CD4-positive, alpha-beta memory T cell (primary cell): ENCODE measurements at places on chromosomes 16 and 17. TPM values are rescaled to one million over a fixed set of nuclear protein-coding genes. Genes with fewer than 3 reads are reported as not detected.

Gene MRPL27
- 30.0 TPM for total RNA-seq

DNA sequence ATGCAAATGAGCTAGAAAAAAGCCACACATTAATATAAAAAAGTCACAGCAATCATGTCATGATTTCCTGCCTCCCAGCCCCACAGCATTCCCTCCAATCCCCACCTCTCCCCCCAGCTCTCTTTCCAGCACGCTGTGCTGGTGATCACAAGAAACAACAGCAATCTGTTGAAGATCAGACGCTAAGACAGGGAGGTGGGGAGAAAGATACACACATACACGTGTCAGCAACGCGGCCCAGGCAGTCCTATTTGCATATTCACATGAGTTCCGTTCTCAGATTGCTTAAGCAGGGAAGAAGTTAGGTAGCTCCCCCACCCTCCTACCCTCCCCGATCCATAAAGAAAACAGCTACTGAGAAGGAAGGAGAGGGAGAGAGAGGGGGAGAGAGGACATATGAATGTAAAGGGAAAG, 405.5 kb upstream of the PSMD7 start:
- H3K4me1 ChIP-seq = no peaks in the 10 kb centered on the region
- H3K27me3 ChIP-seq = no peaks in the 10 kb centered on the region
- no peak for DNase-seq
- H3K27ac ChIP-seq = no peak overlapping the region
- no peak overlapping the region for H3K4me3 ChIP-seq

- no peak overlapping the region for H3K27ac ChIP-seq
- H3K4me3 ChIP-seq = no peak overlapping the region
- H3K4me1 ChIP-seq = peaks cover 13% of the 10 kb centered on the region
- no peaks in the 10 kb centered on the region for H3K27me3 ChIP-seq
- DNase-seq = no peak
- no peaks in the 10 kb centered on the region for H3K36me3 ChIP-seq
These were observed 99.7 kb downstream of the CMIP start for GRCh38 chr16:81544261-81544660.

GRCh38 chr17:44965481-44966234, 2.4 kb downstream of the C1QL1 start:
- H3K4me1 ChIP-seq = peaks cover 28% of the 10 kb centered on the region
- no peak for DNase-seq
- H3K27ac ChIP-seq = no peak overlapping the region
- peaks cover 37% of the 10 kb centered on the region for H3K27me3 ChIP-seq

DNA sequence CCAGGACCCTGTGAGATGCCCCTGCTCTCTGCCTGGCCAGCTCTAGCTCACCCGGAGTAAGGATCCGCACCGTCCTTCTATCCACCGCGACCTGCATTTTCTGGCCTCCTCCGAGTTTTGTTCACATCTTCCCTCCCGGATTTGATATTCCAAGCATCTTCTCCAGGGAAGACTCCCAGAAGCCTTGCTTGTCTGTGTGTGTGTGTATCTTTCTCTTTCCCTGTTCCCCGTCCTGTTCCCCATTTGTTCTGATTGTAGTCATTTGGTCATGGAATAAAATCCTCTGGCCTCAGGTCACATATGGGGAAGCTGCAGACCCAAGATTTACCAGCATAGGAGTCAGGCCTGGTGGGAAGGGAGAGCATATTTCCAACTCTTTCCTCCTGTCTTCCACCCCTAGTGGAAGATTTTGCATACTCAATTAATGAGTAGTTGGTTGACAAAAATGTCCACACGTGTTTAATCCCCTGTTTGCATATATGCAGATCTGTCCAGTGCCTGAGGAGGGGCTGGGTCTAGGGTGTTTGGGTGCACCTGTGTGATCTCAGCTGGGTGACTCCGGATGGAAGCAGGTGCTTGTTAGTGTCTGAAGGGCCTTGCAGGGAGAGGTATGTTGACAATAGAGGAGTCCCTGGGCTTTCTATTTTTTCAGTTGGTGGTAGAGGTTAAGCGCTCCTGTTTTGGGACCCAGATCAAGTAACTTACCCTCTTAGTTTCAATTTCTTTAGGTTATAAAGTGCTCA, 1.9 kb downstream of the PRAC1 start:
- no peaks in the 10 kb centered on the region for H3K36me3 ChIP-seq
- H3K4me1 ChIP-seq = peaks cover 40% of the 10 kb centered on the region
- peaks cover 83% of the 10 kb centered on the region for H3K27me3 ChIP-seq

- peaks cover 20% of the 10 kb centered on the region for H3K36me3 ChIP-seq
- no peaks in the 10 kb centered on the region for H3K27me3 ChIP-seq
- no peak for DNase-seq
- H3K27ac ChIP-seq = no peak overlapping the region
- H3K4me3 ChIP-seq = no peak overlapping the region
- no peaks in the 10 kb centered on the region for H3K4me1 ChIP-seq
These were observed 34.4 kb upstream of the RAB11FIP4 start for GRCh38 chr17:31357091-31357490.

DNA sequence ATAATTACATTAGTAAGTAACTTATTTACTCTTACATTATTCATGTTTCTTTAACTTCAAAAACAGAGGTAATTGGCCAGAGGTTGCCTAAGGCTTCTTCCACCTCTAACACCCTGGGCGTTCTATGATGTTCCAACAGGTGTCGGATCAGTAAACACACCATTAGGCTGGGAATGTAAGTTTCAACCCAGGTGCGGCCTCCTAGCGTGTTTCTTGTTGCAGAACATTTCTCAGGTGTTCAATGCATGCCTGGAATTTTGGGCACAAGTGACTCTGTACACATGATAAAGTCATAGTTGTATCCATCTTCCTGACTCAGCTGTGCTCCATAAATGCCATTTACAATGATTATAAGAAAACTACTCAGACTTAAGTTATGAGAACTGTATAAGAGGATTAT, 1.0 kb downstream of the KRTAP2-2 start:
- no peak overlapping the region for H3K27ac ChIP-seq
- no peaks in the 10 kb centered on the region for H3K36me3 ChIP-seq

GRCh38 chr17:55677446-55677845, 45.2 kb downstream of the TMEM100 start:
- no peaks in the 10 kb centered on the region for H3K27me3 ChIP-seq
- H3K4me1 ChIP-seq = no peaks in the 10 kb centered on the region
- no peak overlapping the region for H3K4me3 ChIP-seq
- no peaks in the 10 kb centered on the region for H3K36me3 ChIP-seq

DNA sequence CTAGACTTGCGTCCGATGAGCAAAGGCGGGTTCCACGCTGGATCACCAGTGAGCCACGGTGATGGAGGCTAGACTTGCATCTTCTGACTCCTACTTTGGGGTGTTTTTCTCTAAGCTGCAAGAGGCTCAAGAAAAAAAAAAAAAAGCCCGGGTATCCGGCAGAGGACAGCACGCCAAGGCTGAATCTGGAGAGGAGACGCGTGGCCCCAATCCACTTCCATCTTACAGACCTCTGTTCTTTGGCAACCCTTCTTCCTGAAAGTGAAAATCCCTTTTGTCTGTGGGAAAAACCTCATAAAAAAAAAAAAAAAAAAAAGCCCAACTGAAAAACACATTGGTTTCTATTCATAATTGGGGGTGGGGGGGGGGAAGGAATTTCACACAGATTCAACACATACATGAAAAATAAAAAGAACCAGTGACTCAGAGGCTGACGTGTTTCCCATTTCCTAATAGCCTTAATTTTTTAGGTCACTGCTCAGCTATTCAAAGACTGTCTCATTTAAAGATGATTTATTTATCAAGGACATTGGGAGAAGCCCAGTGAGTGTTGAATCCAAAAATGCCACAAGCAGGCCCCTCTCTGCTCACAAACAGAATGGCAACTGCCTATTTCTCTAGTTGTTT, 258.3 kb downstream of the FOXL1 start:
- no peaks in the 10 kb centered on the region for H3K4me1 ChIP-seq
- no peak overlapping the region for H3K4me3 ChIP-seq
- H3K36me3 ChIP-seq = no peaks in the 10 kb centered on the region
- DNase-seq = no peak
- H3K27ac ChIP-seq = no peak overlapping the region

DNA sequence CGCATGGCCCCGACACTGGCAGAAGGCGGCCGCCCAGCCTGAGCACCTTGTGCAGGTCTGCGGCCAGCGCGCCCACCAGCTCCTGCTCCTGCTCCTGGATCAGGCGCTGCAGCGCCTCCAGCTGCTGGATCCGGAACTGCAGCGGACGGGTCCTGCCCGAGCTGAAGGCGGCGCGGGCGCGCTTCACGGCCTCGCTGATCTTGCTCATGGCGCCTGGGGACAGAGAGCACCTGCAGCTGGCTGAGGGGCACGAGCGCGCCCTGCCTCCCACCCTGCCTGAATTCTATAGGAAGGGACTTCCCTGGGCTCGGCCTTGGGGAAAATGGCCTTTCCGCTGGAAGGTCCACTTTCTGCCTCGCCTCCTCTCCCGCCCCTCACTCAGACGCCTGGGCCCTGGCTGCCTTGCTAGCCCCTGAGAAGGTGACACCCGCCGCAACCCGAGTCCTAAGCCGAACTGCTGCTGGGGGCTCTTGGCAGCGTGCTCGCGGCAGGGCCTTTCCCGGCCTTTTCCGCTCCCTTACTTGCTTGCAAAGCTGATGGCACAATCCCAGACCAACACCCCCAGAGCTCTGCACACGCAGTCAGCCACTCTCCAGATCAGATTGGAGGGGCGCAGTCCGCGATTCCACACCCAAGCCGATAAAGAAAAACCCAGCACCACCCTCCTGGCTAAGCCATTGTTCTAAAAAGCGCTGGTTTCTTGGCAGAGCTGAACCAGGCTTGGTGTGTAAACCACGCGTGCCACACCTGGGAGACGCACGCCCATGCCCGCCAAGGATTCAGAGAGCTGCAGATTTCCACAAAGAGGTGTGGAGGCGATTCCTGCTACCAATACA, 3.0 kb downstream of the ALDH3A1 start:
- DNase-seq = peak; percentile 78
- no peak overlapping the region for H3K27ac ChIP-seq
- H3K27me3 ChIP-seq = no peaks in the 10 kb centered on the region

DNA sequence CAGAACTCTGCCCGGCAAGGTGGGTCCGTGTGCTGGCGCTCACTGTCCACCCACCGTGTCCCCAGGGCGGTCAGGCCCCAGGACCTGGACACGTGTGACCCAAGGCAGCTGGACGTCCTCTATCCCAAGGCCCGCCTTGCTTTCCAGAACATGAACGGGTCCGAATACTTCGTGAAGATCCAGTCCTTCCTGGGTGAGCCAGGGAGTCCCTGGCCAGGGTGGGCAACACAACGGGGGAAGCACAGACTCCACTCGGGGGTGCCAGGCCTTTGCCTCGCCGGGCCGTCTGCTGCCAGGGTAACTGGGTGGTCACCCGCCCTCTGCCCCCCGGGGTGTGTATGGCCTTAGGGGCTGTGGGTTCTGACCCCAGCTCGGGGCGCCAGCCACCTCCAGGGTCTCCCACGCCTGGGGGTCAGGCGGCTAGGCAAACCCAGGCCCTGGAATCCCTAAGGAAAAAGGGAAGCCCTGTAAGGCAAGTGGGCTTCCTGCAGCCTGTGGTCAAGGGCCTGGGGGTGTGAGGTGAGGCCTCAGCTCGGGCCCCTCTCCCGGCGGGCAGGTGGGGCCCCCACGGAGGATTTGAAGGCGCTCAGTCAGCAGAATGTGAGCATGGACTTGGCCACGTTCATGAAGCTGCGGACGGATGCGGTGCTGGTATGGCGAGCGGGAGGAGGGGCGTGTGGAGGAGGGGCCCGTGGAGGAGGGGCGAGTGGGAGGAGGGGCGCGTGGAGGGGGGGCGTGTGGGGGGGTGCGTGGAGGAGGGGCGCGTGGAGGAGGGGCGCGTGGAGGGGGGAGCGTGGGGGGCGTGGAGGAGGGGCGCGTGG, 6.5 kb downstream of the MSLN start:
- no peak for DNase-seq
- no peak overlapping the region for H3K27ac ChIP-seq
- no peak overlapping the region for H3K4me3 ChIP-seq
- H3K27me3 ChIP-seq = no peaks in the 10 kb centered on the region
- H3K4me1 ChIP-seq = no peaks in the 10 kb centered on the region

DNA sequence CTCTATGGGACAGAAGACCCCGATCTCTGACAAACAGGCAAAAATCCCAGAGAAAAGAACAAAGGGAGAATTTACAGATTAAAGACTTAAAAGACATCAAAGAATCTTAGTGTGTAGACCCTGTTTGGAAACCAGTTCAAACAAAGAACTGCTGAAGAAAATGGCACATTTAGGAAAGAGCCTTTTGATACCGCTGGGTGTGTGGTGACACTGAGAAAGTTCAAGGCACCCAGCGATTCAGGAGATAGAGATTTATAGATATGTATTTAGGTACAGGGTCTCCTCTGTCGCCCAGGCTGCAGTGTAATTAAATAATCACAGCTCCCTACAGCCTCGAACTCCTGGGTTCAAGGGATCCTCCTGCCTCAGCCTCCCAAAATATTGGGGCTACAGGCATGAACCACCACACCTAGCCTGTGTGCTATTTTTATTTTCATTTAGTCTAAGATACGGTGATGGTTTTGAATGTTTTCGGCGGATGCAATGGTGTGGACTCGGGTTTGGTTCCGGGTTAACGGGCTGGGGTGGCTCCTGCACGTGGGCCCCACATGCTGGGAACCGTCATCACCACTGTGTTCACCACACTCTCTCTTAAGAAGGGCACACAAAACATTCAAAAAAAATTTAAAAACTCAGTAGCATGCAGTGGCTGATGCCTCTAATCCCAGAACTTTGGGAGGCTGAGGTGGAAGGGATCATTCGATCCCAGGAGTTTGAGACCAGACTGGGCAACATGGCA, 114.0 kb downstream of the ZNF778 start:
- no peaks in the 10 kb centered on the region for H3K27me3 ChIP-seq
- no peak overlapping the region for H3K27ac ChIP-seq
- DNase-seq = peak; percentile 32
- H3K36me3 ChIP-seq = no peaks in the 10 kb centered on the region
- H3K4me3 ChIP-seq = no peak overlapping the region
- peaks cover 91% of the 10 kb centered on the region for H3K4me1 ChIP-seq

DNA sequence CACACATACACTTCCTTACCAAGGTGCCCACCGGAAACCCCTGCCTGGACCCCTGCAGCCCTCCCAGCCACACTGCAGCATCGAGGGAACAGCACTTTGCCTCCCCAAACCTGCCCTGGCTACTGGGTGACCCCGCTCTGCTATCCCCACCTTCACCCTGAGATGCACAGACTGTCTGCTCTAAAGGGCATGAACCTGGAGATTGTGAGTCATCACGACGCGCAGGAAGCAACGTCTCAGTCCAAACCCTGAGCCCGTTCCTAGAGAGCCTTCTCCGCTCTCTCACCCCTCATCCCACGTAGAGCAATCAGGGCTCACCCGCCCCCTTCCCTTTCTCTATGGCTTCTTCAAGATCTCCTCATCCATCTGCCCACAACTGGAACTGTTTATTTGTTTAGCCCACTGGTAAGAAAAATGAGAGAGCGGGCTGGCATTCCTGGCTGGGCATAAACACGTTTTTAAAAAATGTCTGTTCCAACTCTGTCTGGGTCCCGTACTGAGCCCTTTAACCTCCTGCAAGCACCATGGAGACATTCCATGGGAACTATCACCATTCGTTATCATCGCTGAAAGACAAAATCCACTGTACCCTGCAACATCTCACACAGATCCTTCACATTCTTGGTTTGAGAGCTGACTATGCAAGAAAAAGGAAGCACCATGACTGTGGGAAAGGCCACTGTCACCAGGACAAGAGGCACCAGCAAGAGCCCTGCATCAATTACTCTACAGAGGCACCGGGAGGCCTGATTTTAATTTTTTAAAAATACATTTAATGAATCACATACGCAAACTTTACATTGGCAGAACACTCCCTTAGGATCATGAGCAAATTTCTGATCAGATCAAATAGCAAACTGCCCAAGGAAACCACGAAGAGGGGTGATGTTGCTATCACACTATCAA, 28.2 kb downstream of the ZFHX3 start:
- H3K36me3 ChIP-seq = no peaks in the 10 kb centered on the region
- H3K27me3 ChIP-seq = no peaks in the 10 kb centered on the region
- DNase-seq = no peak
- no peak overlapping the region for H3K4me3 ChIP-seq
